Fibroblast of skin of scalp (primary cell): ENCODE measurements at places on chromosomes 16 and 17.

GRCh38 chr17:45241328-45242028, 19.8 kb downstream of the FMNL1 start:
- no peak for DNase-seq

- no peak for DNase-seq
These were observed 184.8 kb downstream of the BCAS3 start for GRCh38 chr17:60862482-60862881.

GRCh38 chr17:2179615-2180295, 123.8 kb downstream of the SMG6 start:
- DNase-seq: peak; percentile 98

DNA sequence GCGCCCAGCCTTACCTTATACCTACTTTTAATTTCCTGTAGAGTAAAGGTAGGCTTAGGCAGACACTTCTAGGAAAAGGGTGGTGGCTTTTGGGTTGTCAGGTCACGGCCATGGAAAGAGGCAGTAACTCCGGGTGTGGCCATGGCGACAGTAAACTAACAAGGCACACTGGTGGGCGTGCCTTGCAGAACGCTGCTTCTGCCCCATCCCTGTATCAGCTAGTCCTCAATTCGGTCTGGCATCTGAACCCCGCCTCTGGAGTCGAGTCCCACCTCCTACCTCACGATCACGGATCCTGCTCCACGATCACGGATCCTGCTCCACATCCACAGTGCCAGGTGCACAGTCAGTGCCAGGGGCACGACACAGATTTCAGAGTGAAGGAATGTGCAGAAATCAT, 5.6 kb downstream of the ADCY9 start:
- no peak for DNase-seq

DNA sequence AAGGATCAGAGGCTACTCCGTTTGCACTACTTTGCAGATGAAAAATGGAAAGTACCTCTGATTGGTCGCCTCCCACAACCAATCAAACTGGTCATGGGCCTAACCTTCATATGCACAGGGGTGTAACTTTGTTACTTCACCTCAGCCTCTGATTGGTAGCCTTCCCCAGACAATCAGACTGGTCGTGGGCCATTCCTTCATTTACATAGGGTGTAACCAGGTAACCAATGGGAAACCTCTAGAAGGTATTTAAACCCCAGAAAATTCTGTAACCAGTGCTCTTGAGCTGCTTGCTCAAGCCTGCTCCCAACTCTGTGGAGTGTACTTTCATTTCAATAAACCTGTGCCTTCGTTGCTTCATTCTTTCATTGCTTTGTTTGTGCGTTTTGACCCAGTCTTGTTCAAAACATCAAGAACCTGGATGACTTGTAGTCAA, 39.2 kb upstream of the USP22 start:
- DNase-seq: no peak

- no peak for DNase-seq
These were observed 2.1 kb downstream of the DNAH2 start for GRCh38 chr17:7719661-7720060.

DNA sequence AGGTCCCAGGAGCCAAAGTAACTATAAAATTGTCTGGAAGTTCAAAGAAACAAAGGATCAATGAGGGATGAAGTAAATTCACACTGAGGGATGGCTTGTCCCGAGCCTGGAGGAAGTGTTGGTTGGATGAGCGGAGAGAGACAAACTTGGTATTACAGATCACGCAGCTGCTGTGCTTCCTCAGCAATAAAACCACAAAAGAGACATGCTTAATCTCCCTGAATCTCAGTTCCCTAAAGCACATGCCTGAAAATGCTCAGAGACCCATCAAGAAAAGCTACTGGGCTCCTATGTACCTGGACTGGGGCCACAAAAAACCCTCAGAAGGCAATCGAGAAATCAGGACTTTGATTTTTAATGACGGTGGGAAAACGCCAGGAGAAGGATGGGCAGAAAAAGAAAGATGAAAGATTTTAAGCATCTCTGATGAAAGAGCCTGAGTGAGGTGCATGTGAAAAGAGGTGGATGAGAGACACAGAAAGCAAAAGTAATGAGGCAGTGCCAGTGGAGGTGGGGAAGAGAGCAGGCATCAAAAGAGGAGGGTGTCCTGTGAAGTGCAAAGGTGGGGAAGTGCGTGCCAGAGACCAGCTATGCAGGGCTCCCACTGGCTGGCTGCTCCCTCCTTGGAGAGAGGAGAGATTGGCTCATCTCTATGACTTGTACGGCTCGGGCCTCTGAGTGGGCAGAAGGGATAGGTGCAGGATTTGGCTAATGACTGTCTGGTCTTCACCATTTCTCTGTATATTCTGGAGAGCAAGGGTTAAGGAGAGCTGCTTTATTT, 143.7 kb downstream of the ABCC12 start:
- no peak for DNase-seq

- DNase-seq: no peak
These were observed 9.7 kb upstream of the ALOX15B start for GRCh38 chr17:8029121-8029520.

GRCh38 chr17:75489511-75489955, 25.8 kb downstream of the CASKIN2 start:
- DNase-seq: no peak

DNA sequence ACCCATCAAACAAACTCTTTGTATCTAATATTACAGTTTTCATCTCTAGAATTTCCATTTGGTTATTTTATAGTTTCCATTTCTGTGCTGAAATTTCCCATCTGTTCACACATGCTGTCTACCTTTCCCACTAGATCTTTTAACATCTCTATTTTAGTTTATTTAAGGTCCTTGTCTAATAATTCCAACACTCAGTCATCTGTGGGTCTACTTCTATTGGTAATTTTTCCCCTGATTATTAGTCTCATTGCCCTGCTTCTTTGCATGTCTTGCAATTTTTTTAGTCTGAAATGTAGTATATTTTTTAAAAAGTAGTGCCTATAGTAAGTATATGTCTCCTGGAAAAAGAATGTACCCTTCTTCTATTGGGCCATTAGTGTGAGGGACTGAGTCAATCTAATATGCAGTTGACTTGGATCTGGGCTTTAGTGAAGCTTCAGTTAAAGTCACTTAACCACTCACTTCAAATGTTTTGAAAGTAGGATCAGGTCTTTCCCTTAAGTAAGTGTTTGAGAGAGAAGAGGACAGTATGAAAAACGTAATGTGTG, 370.8 kb downstream of the SEC14L1 start:
- no peak for DNase-seq

GRCh38 chr16:48409839-48410632, 24.8 kb upstream of the SIAH1 start:
- DNase-seq: peak; percentile 81

GRCh38 chr16:56851671-56852400, 13.2 kb upstream of the SLC12A3 start:
- DNase-seq: peak; percentile 49

- no peak for DNase-seq
These were observed 51.3 kb upstream of the TMC5 start for GRCh38 chr16:19366391-19366790.

DNA sequence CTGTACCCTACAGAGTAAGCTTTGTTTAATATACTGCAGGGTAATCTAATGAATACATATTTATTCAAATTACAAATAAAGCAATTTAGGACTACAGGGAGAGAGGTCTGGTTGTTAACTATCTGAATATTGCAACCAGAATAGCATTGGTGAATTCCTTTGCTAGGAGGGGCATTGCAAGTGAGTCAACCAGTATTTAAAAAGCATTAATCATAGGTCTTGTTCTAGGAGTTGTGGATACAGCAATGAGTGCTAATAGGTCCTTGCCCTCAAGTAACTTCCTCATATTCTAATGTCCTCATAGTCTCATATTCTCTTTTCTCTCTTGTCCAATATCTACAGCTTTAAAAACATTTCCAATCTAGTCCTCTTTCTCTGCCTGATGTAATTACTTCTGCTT, 531.4 kb downstream of the CDH11 start:
- DNase-seq: peak; percentile 69

- peak; percentile 14 for DNase-seq
These were observed 123.5 kb upstream of the ZFHX3 start for GRCh38 chr16:73171380-73171779.

DNA sequence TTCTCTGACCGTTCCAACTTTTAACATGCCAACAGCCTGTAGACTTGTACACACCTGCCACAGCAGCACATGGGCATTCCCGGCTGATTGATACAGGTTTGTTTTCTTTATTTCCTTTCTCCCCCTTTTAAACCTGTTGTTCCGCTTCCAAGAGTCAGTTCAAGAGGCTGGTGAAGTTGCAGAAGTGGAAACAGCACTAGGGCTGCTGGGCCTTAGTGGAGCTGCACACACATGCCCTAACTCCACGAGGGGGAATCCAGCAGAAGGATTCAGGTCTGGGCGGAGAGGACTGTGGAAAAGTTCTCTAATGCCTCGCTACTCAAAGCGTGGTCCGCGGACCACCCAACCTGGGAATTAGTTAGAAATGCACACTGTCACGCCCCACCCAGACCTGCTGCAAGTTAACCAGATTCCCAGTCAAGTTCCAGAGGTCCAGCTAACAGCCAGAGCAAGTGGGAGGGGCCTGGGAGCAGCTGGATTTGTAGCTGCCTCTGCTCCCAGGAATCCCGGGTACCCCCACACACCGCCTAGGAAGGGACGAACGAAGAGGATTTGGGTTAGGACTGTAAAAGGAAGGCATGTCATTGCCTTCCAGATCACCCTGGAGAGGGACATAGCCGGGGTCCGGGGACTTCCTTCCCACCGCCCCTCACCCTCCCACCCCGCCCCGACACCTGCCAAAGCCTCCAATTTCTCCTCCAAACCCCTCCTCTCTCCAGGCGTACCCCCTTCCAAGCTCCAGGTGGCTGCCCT, 542 bp downstream of the SLC39A11 start:
- DNase-seq: no peak

DNA sequence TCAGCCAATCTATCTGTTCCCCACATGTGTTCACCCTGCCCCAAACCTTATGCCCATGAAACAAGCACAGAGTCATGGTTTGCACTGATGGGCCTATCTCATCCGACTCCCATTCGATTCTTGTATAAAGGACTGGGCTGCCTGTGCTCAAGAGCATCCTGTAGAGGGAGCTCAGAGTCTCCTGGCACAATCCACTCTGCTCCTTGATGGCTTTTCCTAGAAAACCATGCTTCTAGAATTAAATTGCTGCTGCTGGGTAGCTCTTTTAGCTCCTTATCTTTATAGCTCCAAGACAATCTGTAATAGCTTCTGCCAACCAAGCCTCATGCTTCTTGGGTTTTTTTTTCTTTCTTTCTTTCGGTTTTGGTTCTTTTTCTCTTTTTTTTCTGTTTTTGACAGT, 9.7 kb downstream of the ZNF19 start:
- peak; percentile 17 for DNase-seq

DNA sequence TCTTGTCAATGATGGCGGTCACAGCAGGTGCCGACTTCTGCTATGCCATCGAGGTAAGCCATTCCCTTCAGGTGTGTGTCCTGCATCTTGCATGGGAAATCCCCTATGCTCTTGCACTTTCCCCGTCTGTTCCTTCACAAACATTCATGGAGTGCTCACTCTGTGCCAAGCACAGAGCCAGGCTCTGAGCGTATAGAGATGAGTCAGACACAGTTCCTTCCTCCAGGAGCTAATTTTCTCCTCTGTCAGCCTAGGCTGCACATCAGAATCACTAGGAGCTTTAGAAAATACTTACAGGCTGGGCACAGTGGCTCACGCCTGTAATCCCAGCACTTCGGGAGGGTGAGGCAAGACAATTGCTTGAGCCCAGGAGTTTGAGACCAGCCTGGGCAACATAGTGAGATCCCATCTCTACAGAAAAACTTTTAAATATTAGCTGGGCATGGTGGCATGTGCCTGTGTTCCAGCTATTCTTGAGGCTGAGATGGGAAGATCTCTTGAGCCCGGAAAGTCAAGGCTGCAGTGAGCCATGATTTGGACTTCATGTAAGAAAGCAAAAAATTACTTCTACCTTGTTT, 14.1 kb downstream of the PRMT7 start:
- no peak for DNase-seq

- no peak for DNase-seq
These were observed 9.2 kb upstream of the ITGA3 start for GRCh38 chr17:50046667-50047066.

- DNase-seq: no peak
These were observed 22.1 kb downstream of the EFTUD2 start for GRCh38 chr17:44877121-44877520.

DNA sequence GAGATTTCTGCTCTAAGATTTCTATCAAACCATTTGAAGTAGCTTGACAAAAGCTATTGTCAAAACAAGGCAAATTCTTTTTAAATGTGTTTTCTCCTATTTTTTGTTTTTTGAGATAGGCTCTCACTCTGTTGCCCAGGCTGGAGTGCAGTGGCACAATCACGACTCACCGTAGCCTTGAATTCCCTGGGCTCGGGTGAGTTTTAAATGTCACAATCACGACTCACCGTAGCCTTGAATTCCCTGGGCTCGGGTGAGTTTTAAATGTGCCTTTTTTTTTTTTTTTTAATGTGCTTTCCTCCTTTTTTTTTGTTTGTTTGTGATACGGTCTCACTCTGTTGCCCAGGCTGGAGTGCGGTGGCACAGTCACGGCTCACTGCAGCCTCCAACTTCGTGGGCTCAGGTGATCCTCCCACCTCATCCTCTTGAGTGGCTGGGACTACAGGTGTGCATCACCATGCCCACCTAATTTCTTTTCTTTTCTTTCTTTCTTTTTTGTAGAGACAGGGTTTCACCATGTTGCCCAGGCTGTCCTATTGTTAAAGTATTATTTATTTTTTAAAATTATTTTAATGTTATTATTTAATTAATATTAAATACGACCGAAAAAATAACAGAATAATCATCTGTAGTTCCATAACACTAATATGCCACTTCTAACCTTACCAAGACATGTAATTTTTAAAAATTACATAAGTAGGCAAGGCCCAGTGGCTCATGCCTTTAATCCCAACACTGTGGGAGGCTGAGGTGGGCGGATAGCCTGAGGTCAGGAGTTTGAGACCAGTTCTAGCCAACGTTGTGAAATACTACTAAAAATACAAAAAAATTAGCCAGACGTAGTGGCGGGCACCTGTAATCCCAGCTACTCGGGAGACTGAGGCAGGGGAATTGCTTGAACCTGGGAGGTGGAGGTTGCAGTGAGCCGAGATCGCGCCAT, 69.7 kb upstream of the FA2H start:
- DNase-seq: peak; percentile 15

DNA sequence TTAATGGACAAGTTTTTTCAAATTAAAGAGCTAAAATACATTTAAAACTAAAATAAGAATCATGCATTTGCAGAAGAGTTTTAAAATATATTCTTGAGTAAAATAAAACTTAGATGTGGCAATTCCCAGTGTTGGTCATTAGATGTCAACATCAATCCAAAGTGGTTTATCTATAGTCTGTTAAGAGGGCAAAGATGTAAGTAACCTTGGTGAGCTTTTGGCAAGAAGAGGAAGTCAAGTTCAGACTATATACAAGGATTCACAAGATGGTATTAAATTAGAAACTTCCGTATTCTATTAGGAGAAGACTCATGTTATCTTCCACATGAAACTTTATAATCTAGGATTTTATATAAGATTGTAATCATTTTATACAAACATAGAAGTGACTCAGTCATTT, 73.1 kb downstream of the CEP95 start:
- no peak for DNase-seq

GRCh38 chr16:71707199-71707598, 17.3 kb downstream of the PHLPP2 start:
- no peak for DNase-seq

- DNase-seq: no peak
These were observed 12.0 kb downstream of the SRCAP start for GRCh38 chr16:30710971-30711370.

- no peak for DNase-seq
These were observed 28.2 kb downstream of the MAP1LC3B start for GRCh38 chr16:87420026-87421002.
